ENCODE measurements at places on chromosomes 6 and 20.
A peak's percentile ranks its signal among the peaks of the same experiment; 100 is the strongest.

DNA sequence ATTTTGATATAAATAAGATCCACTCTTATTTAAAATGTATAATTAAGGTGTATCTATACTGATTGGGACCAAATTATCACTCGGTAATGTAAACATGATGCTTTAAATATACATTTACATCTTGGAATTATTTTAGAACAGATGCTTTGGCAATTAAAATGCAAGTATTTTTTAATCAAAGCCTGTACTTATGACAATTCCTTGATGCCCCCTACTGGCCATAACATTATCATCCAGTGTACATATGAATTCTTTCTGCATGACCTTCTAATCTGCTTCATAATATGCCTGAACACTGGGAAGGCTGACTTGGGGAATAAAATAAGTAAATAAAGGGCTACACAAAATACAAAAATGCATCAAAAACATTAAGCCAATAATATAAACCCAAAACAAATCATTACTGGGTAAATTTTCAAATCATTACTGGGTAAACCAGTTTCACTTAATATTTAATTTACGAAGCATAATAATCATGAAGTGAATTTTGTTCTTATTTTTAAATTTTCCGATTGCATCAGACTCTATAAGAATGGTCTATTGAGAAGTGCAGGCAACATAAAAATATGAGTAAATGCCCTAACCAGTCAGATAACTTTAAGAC lies 65.1 kb downstream of the CGA start:
- DNase-seq, result peak; percentile 68

DNA sequence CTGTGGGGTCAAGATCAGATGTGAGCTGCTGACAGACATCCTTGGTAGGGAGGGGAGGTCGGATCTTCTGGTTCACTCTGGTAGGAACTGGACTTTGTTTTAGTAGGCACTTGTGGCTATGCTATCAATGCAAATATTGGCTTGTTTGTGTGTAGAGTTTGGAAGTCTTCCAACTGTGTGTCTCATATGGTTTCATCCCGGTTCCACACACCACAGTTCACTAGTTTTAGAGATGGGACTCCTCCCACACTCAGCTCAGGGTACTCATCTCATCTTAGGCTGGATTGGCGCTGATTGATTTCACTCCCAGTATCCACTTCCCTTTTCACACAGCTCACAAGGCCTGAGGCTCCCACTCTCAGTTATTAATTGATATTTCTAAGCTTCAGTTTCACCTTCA lies 161.3 kb downstream of the THBS2 start:
- no peak for DNase-seq

- DNase-seq, result no peak
Observed at GRCh38 chr6:147268254-147268653, 64.0 kb downstream of the STXBP5 start.

DNA sequence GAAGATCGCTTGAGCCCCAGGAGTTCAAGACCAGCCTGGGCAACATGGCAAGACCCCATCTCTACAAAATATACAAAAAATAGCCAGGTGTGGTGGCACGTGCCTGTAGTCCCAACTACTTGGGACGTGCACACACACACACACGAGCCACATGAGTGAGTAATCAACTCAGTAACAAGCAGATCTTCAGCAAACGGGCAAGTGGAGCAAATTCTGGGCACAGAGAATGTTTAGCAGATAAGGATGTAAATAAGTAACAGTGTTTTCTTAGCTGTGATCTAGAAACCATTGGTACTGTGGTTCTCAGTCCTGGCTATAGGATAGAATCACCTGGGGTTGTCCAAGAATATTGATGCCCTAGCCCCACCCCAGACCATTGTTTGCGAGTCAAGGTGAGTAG lies 6.1 kb downstream of the PAQR8 start:
- DNase-seq, result no peak

- no peak for DNase-seq
Observed at GRCh38 chr6:12384357-12384912, 94.3 kb downstream of the EDN1 start.

Measured in HT-29 (cell line).